ENCODE measurements at places on chromosomes 7 and 10.

DNA sequence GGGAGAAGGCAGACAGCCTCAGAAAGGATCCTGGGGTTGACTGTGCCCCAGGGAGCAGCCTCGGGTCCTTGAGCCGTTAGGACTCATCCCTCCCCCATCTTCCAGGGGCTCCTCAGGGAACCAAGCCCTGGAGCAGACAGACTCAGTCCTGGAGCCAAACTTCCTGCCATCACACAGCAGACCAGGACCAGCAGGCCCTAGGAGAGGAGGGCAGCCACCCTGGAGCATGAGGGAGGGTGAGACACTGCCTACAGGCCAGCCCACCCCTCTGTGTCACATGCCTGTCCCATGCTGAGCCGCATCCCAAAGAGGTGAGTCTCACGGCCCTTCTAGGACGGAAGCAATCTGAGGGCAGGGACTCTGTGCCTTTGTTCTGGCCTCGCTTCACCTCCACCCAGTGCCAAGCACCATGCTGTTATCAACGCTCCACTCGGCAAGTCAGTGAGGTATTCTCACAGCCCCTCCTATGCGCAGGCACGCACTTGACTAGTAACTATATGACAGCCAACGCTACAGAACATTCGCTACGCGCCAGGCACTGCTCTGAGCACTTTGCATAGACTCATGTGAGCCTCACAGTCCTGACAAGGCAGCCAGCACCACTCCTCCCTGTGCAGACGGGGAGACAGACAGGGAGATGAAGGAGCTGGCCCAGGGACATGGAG lies 19.1 kb downstream of the MAD1L1 start:
- DNase-seq = no peak

DNA sequence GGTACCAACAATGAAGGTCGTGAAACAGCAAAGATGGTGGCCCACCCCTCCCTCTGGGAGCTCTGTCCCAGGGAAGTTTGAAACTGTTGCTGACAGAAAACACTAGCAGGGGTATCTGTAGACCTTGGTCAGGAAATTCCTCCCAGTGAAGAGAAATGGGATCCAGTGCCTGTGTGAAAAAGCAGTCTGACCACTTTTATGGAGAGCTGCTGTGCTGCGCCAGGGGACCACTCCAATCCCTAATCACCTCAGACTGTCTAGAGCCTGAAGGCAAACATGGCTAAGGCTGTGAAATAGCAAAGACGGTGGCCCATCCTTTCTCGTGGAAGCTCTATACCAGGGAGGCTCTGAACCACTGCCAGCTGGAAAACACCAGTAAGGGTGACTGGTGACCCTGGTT lies 38.3 kb upstream of the TMEM140 start:
- DNase-seq = no peak

DNA sequence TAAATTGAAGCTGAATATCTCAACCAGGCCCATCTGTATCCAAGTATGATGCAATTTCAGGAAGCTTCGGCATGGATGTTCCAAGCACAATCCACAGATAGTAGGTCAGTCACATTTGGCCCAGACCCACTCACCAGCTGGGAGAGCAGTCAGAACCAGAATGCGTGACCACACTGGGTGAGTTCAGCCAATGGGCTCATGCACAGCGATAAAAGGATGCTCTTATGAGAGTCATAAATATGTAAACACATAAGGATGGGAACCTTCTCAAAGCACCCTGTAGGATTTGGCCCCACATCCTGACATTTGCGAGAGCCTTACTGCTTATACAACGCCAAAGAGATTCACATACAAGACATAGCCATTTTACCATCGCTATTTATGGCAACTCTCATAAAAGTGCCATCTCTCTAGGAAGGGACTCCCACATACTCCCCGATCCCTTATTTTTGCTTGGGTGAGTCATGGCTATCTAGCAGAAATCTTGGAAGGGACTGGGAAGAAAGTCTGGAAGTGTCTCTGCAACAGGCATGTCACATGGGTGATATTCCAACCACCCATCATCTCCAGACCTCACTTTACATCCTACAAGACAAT lies 3.0 kb downstream of the AFAP1L2 start:
- no peak for DNase-seq

DNA sequence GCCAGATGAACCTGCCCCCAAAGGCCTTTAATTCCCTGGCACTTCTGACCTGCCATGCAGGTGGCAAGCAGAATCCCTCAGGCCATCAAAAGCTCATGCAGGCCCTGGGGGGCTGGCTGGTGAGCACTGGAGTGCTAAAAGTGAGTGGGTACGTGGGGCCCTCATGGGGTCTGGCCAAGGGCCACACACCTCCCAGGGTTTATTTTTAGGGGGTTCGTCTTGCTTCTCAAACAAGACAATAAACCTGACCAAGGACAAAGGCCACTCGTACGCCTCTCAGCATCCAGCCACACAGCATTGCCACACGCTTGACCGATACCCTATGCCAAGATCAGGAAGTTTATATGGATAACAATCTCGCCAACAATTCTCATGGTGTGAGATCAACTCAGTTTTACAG lies 33.1 kb upstream of the DOCK1 start:
- DNase-seq = no peak

- DNase-seq = no peak
Observed at GRCh38 chr7:5692845-5693278, 88.6 kb downstream of the RNF216 start.

DNA sequence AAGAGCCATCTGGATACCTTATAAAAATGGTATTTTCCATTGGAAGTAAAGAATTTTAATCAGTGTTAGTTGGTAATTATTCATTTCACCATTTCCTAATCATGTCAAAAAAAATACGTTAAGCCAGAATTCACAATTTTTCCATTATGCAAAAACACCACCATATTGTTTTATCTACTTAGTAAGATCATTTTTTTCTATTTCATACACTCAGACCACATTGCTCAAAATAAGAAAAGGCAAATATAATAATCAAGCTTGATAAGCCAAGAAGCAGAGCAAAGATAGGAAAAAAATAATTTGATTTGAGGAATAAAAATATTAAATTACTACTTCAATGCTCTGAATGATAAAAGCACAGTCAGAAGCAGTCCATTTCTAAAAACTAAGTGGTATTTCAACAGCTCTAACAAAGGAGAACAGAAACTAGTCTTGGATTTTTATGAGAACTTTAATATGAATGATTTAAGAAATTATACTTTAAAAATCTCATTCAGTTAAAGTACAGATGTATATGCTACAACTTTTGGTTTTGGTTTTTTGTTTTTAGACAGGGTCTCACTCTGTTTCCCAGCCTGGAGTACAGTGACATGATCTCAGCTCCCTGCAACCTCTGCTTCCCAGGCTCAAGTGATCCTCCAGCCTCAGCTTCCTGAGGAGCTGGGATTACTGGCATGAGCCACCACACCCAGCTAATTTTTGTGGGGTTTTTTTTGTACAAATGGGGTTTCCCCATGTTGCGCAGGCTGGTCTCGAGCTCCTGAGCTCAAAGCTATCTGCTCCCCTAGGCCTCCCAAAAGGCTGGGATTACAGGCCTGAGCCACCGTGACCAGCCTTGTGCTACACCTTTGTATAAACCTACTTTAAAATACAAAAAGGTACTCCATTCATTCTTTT lies 46.6 kb downstream of the LRRN3 start:
- no peak for DNase-seq

- DNase-seq = no peak
Observed at GRCh38 chr10:114545819-114546218, 112.3 kb downstream of the ABLIM1 start.

DNA sequence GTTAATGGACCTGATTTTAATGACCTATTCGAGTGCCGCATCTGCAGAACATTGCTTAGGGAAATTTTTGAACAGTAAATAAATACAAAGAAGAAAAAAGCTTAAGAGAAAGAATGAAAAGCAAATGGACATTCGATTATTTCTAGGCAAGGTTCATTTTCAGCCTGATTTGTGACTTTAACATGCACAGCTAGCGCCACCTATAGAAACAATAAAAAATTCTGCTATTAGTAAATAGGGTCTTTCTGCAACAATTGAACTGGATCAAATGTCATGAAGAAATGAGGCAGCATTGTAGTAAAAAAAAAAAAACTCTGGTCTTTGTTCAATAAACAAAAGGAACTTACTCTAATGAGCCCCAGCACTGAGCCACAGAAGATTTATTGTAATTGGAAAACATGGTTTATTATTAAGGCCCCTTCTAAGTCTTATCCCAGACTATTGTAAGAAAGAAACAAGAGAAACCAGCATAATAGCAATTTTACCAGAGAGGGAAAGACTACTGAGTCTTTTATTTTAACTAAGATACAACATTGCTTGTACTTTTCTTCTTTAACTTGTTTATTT lies 41.4 kb upstream of the GHITM start:
- no peak for DNase-seq

DNA sequence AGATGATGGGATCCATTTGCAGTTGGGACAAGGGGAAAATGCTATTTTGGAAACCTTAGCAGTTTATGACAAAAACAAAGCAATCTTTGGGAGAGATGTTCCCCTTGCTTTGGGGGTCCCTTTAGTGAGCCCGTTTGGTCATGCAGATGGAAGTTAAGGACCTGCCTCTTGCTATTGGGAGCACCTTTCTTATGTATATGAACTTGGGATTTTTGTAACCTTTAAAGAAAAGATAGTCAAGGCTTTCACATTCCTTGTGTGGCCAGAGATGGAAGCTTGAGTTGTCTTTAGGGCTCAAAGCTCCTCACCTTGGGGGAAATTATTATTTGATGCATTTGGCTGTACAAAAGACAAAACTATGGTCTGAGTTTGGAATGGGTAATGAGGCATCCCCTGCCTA lies 179.0 kb upstream of the PLPP4 start:
- DNase-seq = no peak

GRCh38 chr7:48497521-48497920 lies 326.3 kb downstream of the ABCA13 start:
- no peak for DNase-seq

DNA sequence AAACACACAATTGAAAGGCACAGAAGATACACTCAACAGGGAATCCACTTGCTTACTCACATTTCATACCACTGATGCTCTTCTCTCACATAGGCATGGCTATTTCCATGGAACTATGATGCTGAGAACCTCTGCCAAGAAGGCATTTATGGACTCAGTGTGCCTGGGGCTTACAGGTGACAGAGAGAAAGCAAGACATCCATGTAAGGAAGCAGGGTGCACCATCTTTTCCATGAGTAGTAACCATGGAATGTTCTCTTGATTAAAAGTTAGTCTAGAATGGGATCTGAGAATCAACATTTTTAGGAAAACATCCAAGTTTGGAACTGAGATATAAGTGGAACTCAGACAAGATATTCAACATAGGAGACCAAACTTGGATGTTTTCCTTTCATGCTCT lies 52.5 kb upstream of the MACC1 start:
- no peak for DNase-seq

DNA sequence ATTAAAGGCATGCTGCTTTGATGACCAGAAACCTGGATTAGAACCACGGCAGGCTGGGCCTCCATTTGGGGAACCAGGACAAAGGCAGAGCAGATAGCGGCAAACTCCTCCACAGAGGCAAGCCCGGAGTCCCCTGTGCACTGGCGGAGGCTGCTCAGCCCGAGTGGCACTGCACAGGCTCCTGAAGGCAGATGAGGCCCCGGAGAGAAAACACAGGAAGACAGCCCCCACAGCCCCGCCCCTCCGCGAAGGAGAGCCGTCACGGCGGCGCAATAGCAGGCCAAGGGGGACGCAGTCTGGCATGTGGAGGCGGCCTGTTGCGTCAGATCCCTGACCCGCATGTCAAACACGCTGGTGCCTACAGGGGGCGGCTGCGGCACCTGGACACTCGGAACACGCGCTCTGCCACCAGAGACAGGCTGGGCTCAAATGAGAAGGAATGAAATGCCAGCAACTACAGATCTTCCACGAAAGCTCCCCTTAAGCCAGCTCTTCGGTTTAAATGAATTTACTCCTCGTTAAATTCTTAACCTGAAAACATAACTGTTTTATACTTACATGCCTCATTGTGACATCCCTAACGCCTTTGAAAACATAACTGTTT lies 128.5 kb downstream of the MAD1L1 start:
- peak; percentile 95 for DNase-seq

DNA sequence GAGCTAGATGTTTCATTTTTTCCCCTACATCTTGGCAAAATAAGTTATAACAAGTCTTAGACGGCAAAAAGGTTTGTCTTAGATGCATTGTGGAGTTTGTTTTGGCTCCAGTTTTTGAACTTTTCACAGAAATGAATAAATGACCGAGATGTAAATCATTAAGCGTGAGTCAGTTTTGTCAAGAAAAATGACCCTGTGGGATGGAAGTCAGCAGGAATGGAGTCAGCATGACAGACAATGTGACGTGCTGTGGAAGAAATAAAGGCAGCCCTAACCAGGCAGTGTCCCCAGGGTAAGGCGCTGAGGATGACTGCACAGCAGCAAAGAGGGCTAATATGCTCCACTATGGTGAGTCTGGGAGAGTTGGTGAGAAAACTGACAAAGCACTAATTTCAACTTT lies 163.2 kb downstream of the NOC3L start:
- no peak for DNase-seq

- no peak for DNase-seq
Observed at GRCh38 chr7:6649241-6649961, 12.3 kb downstream of the ZNF316 start.

- DNase-seq = no peak
Observed at GRCh38 chr7:55314967-55315366, 50.2 kb upstream of the LANCL2 start.

- DNase-seq = no peak
Observed at GRCh38 chr7:150978126-150978789, at the start of gene KCNH2. Gene KCNH2 (minus strand): TSS chr7:150978321. CDS start chr7:150977913, 408 bp downstream.

DNA sequence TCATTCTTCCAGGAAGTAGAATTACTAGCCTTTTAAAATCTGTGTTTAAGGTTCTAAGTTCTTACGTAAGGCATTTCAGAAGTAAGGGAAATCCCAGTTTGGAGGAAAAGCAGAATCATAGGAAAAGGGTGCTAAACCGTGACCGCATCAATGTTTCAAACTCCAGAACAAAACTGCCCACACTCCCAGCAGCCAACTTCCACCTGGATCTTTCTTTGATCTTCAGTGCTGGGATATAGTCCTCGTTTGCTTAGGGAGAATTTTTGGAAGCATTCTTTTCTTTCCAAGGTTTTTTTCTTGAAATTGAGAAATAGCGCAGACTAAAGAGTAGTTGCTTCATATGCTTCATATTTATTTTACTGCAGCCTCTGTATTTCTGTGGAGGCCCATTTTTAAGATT lies 8.9 kb downstream of the PROSER2 start:
- no peak for DNase-seq

DNA sequence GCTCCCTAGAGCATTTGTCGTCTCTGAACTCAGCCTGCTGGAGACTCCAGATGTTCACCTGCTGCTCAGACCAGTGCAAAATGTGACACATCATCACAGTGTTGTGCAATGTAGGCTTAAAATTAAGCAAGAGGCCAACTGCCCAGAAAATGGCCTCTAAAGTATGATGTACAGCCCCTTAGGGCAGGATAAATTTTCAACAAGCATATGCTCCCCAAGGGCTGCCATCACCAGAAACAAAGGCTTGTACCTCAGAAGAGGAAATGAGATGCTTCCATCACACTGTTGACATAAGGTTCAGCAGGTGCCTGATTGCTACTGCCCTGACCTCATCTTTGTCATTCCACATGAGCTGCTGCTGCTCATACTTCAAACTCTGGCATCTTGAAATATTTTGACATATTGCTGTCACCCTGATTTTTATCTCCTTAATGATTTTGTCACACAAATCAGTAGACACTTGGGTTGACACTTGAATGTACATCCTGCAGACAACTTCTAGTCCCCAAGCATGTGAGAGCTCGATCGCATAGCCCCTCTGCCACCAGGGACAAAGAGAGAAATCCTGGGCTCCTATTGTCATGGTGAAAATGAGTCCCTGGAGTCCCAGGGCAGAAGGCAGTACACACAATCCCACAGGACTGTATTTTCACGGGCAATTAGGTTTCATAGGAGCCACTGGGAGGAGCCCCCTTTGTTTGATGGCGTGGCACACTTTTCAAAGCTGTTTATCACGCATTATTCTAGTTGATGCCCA lies 219.7 kb upstream of the STK17A start:
- DNase-seq = no peak

GRCh38 chr7:128793181-128793547 lies 1.4 kb downstream of the CCDC136 start:
- no peak for DNase-seq
